ENCODE measurements at places on chromosomes 2 and 18.

DNA sequence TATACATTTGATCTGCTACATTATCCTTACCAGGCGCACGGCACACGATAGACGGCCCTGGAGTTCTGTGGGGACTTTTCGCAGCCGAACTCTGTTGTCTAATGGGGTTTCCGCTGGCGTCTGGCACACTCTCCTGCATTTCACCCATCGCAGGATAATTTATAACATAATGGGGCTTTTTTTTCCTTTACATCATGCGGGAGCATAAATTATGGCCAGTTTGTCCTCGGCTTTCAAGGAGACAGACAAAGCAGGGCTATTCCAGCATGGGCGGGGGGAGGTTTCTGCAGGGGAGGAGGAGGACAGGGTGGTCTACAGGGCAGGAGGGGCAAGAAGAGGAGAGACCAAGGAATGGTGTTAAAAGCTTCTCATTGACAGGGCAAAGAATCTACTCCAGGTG lies 279.8 kb downstream of the CELF4 start:
- DNase-seq = no peak

- no peak for DNase-seq
Measured at GRCh38 chr18:47978141-47978540, 47.7 kb upstream of the SMAD2 start.

DNA sequence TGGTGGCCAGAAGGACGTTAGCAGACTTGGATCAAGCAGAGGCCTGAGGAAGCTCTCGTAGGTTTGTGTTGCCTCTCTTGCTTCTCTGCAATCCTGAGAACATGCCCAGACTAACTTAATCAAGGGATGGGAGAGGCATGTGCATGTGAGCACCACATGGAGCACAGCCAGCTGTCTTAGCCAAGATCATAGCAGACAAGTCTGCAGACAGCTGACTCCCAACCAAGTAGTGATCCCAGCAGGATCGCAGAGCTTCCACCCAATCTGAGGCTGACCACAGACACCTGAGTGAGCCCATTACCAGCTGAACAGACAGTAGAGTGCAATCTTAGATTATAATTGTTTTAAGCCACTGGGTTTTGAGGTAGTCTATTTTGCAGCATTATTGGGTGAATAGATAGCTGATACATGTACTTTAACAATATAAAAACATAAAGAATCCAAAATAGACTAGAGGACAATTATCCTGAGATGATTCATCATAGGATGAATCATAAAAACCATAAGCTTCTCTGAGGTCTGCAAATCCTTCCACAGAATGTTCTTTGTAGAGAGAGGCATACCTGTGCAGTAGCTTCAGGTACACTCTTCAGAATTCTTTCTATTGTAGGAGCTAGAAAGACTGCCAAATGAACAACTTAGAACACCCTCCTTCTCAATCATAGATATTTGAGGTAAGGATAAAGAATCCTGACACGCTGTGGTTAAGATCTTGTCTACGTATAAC lies 25.2 kb upstream of the FAM110C start:
- DNase-seq = no peak

DNA sequence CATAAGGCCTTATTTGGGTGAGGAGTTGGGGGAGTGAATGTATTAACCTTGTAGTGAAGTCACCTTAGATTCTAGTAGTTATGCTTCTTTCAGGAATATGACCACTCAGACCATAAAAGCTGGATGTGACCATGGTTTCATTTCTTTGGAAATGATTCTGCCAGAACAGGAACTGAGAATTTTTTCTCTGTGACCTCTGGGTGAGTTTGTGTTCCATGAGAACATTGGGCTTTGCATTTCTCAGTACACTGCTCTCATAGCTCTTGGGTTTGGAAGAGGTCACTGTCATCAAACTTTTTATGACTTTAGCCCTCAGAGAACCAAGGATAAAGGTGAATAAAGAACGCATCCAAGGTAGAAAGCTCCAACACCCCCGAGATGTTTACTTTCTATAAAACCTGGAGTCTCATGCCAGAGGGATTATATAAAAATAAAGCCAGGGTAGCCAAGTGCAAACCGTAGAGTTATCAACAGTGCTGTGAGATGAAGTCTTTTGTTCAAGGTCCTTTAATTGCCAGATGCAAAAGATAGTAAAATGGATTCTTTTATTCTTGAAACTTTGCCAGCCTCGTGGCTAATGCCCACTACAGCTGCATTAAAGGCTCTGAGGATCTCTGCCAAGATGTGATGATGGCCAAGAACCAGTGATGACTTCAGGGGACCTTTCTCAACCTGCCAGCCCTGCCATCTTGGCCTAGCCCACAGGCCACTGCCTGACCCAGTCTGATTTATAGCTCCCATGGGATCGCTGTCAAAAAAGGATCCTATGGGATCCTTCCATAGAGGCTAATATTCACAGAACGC lies 27.8 kb upstream of the MAT2A start:
- DNase-seq = no peak

DNA sequence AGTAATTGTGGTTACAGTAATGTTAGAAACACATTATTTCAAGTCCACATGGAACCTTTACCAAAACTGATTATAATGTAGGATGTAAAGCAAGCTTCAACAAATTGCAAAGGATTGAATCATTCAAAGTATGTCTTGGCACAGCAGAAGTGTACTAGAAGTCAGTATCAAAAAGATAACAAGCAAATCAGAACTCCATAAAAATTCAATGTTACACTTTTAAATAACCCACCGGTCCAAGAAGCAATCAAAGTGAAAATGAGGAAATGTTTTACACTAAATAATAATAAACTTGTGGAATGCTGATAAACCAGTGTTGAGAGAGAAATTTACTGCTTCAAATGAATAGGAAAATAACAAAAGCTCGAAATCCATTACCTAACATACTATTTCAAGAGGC lies 47.7 kb downstream of the TTC21B start:
- no peak for DNase-seq

GRCh38 chr2:85275984-85276540 lies 51.7 kb downstream of the TGOLN2 start:
- DNase-seq = no peak

GRCh38 chr2:109372614-109373013 lies 241.2 kb downstream of the SEPTIN10 start:
- peak; percentile 2 for DNase-seq

GRCh38 chr2:239229545-239230279 lies 171.1 kb downstream of the HDAC4 start:
- DNase-seq = peak; percentile 4

DNA sequence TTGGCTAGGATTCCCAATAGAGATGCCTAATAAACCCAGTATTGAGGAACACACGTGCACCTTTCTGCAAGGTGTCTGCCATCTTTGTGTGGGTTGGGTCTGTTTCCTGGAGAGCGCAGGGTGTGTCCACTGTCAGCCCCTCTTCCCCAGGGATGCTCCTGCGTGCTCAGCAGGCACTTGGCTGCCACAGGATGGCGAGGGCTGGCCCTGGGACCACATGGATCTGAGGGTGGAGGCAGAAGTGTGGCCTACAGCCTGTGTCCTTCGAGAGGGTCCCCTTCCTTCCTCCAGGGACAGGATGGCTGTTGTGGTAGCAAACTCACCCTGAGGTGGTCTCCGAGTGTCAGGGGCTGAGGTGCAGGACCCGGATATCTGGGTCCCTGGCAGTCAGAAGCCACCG lies 78.0 kb upstream of the PXDN start:
- no peak for DNase-seq
